ENCODE measurements at places on chromosomes 3 and 15.

DNA sequence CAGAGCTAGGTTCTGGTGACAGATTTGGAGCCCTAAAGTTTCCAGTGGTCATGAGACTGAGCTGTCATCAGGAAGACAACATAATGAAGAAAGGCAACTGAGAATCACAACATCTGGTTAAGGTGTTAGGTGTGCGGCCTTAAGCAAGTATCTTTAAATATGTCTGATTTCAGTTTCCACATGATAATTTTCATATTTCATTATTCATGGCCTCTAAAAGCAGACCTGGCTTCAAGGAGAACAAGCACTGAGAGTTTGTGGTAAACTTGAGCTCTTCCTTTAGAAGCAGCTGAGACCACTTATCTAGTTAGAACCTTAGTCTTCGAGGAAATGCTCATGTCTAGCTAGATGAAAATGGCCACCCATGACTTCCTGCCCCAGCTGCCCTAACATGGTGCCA, 25.7 kb upstream of the MYLK start:
- DNase-seq = no peak

DNA sequence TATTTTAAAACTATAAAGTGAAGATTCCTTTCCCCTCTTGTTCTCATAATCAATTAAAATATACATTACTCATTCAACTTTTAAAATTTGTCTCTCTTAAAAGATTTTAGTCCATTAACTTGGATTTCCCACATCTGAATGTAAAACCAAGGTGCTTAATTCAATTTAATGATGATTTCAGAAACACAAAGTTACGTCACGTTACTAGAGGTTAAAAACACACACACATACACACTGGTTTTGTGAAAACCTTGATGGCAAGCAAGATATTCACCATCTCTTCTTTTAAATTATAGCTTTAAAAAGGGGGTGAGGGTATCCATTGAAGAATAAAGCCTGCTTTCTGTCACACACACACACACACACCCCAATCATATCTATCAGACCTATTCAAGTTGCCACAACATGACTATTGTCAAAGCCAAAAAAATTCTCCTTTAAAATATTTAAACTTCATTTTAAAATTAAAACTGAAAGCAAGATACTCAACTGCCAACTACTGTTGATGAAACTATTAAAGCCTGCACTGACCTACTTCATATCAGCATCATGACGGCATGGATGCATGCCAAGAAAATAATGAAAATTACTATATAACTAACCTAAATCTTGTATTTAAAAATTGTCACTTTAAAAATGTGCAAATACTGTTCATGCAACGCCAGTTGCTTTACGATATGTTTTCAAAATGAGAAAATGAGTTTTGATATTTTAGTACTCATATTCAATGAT, 2.1 kb downstream of the RFX7 start:
- DNase-seq = no peak

GRCh38 chr15:73398861-73399260, 30.1 kb upstream of the HCN4 start:
- DNase-seq = no peak

DNA sequence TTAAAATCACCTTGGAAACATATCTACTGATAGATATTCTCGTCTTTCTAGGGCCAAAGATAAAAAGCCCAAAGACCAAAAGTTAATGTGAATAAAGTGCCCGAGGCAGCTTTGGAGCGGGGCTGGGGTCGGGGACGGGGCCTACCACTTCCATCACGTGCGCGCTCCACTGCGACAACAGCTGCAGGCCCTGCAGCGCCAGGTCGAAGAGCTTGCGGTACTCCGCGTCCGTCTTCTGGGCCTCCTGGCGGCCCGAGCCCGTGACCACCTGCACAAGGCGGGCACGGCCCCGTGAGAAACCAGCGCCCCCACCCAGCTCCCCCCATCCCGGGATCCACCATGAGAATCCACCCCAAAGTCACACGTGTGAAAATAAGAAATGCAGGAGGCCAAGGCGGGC, 52.4 kb downstream of the CYFIP1 start:
- DNase-seq = no peak

GRCh38 chr15:52844823-52845222, 54.7 kb upstream of the ONECUT1 start:
- no peak for DNase-seq

DNA sequence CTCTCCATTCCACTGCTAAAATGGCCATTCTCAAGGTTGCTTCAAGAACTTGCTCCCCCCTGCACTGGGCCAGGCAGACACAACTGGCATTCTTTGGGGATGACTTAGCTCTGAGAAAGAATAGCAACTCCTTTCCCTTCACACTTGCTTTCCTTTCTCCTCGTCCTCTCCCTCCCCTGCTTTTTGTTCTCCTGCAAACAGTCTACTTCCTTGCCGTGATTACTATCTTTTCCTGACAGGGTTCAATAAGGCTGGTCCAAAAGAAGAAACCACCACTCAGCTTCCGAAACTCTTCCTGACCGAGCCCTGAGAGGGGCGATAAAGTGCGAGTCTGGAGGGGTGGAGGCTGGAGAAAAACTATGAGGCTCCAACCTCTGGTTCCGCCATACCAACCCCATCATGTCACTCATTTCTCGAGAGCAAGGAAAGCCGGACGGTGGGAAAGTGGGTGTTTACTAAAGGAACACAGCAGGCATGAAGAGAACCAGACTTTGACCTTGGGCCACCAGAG, 5.0 kb downstream of the AMOTL2 start:
- no peak for DNase-seq

DNA sequence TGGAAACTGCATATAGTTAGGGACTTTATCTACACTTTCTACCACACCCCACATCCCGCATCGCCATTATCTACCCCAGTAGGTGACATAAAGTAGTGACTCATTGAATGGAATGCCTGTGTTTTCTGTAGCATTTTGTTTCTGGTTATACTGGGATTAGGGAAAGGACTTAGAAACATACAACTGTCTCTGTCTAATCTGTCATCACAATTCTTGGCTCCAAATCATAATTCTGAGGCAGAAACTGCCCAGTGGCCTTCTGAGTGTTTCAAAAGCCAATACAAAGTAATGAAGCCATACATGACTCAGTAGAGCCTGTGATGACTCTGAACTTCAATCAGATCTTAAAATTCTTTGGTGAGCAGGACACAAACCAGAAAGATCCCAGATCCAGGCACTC, 115.7 kb upstream of the CHRM5 start:
- no peak for DNase-seq

DNA sequence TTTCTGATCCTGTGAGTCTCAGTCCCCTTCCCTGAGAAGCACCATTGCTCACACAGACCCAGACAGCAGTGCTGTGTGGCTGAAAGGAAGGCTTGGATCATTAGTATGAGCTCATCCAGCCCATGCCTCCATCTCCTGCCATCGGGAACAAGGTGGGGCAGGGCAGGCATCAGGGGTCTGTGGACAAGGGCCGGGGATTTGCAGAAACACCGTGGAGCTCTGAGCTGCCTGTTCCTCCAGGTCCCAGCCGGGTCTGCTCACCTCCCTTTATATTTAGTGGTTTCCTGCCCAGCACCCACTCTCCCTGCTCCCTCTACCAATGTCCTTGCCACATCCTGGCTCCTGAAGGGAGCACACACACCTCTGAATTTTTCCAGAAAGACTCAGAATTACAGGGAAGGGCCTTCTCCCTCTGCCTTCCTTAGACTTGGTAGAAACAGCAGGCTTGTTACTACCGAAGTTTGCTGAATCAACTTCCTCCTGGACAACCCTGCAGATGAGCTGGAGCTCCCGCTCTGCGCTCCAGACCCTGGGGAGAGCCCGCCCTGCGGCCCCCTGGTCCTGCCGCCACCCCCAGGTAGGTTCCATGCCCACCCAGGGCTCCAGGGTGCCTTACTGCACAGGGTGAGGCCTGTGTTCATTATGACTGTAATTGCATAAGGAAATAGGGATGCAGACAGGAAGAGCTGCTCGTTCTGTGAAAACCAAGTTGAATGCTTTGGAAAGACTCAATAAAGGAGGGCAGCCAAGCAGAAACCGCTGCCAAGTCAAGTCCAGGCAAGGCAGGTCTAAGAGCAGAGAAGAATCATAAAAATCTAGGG, 128.1 kb downstream of the NSMCE3 start:
- DNase-seq = no peak

- no peak for DNase-seq
Observed at GRCh38 chr3:150978566-150979148, 6.1 kb upstream of the CLRN1 start.

GRCh38 chr3:23668430-23668904, 137.3 kb upstream of the UBE2E1 start:
- DNase-seq = no peak

Data from natural killer cell (primary cell).